ENCODE measurements at places on chromosomes 5 and 9.

GRCh38 chr5:58753446-58753845 lies 170.6 kb downstream of the RAB3C start:
- no peak for DNase-seq

- DNase-seq, result no peak
Observed at GRCh38 chr5:174398171-174398570, 326.2 kb upstream of the MSX2 start.

DNA sequence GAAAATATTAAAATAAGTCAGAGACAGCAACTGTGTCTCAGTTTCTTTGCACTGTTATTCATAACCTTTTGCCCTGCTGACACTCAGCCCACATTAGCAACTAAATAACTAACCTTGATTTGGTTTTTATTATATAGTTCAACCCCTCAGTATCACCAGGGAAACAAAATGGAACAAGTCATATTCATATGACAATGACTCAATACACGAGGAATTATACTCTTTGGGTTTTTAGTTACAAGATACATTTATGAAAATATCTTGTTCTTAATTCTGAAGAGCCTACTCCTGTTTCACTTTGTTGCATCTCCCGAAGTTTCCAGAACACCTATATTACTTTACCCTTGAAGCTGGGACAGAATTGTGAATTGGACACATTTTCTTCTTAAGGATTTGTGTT lies 845.4 kb downstream of the EFNA5 start:
- no peak for DNase-seq

- no peak for DNase-seq
Observed at GRCh38 chr9:20790721-20791120, 106.7 kb downstream of the FOCAD start.

DNA sequence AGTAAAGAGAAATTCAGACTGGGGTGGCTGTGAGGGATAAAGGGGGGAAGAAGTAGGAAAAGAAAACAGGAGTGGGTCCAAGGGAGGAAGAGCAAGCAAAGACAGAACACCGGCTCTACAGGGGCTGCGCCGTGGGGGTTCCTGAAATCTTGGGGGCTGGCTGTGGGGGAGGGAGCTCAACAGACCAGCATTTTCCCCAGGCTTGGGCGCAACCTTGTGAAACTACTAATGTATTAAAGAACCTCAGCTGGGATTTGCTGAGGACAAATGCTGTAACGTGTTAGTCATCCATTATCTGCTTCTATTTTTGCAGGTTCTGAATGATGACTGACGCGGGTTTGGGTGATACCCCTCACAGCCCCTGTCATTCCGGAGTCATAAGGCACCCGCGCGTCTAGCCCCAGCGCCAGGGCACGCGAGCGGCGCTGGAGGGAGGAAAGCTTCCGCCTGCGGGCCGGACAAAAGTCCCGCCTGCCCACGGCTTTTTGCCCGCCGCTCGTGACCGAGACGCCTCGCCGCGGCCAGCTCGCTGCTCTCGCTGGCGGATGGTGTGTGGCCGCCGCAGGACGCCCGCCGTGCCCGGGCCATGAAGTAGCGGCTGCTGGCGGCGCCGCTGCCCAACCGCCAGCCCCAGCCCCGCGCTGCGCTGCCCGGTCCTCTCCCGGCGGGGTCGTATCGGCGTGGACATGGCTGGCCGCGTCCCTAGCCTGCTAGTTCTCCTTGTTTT lies 110.6 kb downstream of the PAM start:
- DNase-seq, result peak; percentile 79

DNA sequence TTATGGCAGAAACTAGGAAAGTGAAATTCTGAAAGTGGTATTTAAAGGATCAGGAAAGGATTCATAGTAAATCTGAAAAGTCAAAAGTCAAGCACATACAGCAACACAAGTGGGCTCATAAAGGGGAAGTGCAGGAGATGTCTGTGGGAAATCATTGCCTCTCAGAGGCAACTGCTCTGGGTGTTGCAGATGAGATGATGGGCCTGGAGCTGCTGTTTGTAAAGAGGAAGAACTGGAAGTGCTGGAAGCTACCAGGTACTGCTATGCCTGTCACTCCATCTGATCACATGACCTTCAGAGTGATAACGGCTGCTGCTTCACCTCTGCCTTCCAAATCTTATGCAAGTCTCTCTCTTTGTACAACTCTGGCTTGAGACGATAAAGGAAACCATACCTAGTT lies 55.9 kb downstream of the ADRB2 start:
- DNase-seq, result no peak

DNA sequence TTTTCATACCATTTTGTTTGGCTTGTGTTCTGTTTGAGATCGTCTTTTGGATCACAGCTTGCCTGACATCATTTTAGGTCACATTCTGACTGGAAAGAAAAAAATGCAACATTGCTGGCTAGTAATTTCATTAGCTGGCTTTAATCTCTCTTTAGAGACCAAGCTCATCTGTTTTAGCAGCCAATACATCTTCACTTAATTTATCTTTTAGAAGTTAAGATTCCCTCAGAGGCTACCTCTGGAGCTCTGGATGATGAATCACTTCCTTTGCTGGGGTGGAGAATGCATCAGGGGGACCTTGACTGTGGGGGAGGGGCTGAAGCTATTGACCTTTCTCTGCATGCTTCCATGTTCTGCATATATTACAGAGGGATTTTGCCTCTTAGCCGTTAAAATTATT lies 181.5 kb upstream of the OTULINL start:
- peak; percentile 33 for DNase-seq

- no peak for DNase-seq
Observed at GRCh38 chr5:128290152-128290858, 206.7 kb downstream of the SLC12A2 start.

DNA sequence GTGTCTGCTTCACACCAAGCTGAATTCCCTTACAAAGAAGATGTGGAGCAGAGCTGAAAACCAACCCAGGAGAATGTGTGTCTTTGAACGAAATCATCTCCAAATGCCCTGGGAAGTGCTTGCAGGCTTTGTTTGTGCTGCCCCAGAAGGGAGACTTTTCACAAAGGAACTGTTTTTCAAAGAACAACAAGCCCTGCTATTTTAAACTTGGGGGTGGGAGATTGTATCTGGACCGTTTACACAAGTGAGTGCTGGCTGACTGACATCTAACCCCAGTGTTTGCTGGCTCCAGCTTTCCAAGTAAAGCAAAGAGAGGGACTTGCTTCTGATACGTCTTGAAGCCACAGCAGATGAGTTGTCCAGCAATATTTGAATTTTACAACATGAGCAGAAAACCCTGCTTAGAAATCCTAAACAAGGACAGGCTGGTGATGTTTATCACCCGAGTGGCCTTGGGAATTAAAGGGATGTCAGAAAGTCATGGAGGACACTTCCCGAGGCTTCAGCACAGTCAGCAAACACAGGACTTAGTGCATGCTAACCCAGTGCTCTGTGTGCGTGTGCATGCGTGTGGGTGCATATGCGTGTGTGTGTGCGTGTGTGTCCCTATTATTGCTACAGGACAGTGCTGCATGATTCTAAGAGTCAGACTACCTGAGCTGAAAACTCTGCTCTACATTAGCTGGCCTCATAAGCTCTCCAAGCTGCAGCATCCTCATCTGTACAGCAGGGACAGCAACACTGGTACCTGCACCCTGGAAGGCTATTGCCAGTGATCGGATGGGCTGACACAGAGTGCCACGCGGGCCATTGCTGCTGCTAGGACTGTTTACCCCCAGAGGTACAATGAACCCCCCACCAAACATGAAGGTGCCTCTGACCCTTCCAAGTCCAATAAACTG lies 1.4 kb downstream of the ADAMTS12 start:
- no peak for DNase-seq

DNA sequence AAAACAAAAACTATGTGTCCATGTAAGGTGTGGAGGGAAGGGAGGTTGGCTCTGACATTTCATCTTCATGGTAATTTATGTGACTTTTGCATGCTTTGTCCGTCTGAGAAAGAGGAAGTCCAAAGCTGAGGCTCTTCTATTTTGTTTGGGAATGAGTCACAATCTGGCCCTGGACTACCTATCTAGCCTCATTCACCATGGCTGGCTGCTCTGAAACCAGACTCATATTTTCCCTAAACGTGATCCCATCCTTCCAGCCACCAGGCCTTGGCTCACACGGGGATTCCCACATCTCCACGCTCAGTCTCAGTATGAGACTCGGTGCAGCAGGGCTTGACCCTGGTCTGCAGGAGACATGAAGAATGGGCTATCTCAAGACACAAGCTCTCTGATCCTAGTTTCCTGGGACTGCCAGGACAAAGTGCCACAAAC lies 672.8 kb downstream of the ACTL7B start:
- DNase-seq, result peak; percentile 10

DNA sequence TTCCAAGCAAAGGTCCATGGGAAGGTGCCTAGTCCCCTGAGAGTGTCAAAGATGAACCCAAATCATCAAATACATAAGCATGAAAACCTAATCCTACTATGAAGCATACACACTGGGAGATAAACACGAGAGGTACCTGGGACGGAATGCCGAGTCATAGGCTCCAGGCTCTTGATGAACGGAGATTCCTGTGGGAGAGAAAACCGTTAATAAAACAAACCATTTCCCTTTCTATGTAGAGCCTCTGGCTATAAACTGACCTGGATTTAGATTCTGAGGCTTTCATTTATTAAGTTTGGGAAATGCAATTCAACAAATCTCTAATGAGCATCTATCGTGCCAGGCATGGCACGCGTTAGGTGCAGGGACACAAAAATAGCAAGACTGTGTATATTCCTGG lies 206.4 kb upstream of the IL12B start:
- no peak for DNase-seq

- DNase-seq, result no peak
Observed at GRCh38 chr9:83209188-83209731, 146.3 kb upstream of the RASEF start.

- no peak for DNase-seq
Observed at GRCh38 chr9:35795695-35796094, 4.3 kb downstream of the NPR2 start.

DNA sequence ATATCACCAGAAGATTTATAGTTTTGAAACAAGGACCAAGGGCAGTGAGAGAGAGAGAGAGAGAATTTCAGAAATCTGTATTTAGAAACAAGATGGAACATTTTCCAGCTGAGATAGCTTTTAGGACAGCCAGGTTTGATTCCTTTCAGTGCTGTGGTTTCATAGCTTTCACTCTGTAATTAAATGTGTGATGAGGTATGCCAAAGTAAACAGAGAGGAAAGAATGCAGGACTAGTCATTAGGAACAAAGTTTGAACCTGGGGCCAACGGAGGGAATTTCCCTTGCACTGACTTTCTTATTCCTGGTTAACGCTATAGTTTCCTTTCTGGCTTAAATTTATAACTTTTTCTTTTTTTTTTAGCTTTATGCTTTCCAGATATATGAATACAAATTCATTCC lies 10.0 kb upstream of the CCL28 start:
- no peak for DNase-seq

- DNase-seq, result no peak
Observed at GRCh38 chr9:133369933-133370332, 5.9 kb downstream of the SURF4 start.

- DNase-seq, result no peak
Observed at GRCh38 chr5:94815313-94816039, 197.0 kb downstream of the SLF1 start.

GRCh38 chr5:139199321-139199720 lies 1.2 kb upstream of the SIL1 start:
- no peak for DNase-seq

GRCh38 chr5:145579301-145579700 lies 255.8 kb downstream of the PRELID2 start:
- no peak for DNase-seq

DNA sequence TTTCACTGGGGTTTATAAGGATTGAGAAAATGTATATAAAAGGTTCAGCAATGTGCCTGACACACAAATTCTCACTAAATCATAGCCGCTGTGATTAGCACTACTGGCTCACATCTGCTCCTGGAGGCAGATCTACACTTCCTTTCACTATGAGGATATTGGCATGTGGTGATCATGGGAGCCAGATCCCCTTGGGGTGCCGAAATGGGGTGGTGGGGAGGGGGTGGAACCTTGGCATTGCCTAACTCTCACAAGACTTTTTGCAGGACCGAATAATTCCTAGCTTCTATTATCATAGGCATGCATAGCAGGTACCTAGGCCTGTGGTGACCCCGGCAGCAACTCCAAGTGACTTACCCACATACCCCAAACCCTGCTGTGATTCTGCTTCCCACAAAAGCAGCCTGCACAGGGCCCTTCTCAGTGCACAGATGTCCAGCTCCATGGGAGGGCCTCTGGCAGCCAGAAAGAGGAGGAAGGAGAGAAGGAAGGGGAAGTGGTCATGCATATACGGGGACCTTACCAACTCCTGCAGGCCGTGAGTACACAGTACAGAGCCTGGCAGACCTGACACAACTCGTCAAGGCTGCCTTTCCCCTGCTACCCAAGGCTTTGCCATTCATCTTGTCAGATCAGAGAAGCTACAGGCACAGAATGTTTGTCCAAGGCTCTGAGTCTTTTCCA lies 61.3 kb upstream of the IQGAP2 start:
- DNase-seq, result no peak

DNA sequence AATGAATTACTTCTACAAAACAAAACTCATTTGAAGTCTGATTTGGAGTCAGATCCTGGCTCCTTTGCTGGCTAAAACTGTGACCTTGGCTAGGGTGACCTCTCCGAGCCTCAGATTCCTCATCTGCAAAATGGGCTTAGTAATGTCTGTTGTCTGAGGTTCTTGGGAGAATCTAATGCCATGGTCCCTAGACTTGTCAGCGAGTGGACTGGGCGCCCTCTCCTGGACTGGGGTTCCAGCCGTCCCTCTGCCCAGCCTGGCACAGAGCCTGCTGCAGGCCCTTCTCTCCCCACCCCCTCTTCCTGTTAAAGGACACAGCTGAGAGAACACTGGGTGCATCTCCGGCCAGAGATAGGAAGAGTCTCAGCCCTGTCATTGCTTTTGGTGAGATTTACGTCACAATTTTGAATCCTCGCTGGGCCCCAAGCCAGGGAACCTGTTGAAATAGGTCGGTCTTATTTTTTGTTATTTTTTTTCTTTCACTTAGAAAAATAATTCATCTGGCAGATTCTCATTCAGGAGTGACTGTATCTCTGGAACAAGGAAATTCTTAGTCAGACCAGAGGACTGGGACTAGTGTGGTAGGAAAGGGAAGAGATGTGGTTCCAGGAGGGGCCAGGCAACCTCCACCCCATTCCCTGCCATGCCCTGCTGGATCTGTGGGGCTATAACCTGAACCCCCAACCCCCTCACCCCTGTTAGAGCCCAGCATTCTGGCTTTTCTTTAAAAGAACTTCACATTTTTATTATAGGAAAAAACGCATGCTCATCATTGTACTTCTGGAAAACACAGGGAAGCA lies 48.2 kb upstream of the RPL26L1 start:
- no peak for DNase-seq

DNA sequence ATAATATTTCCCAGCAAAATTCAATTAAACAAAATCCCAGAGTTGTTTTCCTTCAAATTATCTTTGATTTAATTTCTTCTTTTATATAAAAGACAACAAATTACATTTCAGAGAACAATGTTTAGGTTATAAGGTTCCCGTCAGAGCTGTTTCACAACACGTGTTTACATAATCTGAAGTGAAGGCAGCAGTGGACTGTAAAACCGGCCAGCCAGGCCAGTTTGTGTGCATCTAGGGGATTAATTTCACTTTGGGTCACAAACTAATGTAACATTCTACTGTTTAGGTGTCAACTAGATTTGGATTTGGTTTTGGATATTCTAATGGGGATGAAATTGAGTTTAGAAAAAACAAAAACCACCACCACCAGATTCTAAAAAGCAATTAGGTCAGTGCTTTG lies 86.5 kb upstream of the PLPP1 start:
- no peak for DNase-seq

- DNase-seq, result no peak
Observed at GRCh38 chr5:36642089-36642488, 35.7 kb downstream of the SLC1A3 start.

GRCh38 chr5:73719632-73720031 lies 93.6 kb downstream of the ARHGEF28 start:
- DNase-seq, result no peak
